A549 treated with AZD2906 at 1 μM for 4 hours (cell line): ENCODE measurements at places on chromosomes 2 and 18. TPM values are rescaled to one million over a fixed set of nuclear protein-coding genes. Genes with fewer than 3 reads are reported as not detected.

Gene SKA1
- total RNA-seq: 10.0 to 14.8 TPM (median 10.6 TPM) in 5 replicates

Gene CDCA7
- total RNA-seq: 38.4 to 45.7 TPM (median 44.2 TPM) in 5 replicates

Gene GKN2
- total RNA-seq: 1.9 to 3.2 TPM (median 2.5 TPM) in 5 replicates

Gene CDK5R2
- 4.6 to 8.8 TPM (median 7.0 TPM) in 5 replicates for total RNA-seq

Gene ATP9B
- total RNA-seq: 13.3 to 15.8 TPM (median 15.5 TPM) in 5 replicates

Gene CYRIA
- 0.38 to 0.72 TPM (median 0.52 TPM) in 5 replicates for total RNA-seq

Gene IL36B
- total RNA-seq: 0.11 to 0.14 TPM in 2 of 5 replicates, not detected in the others

Gene SIGLEC15
- 0.03 to 0.06 TPM in 2 of 5 replicates, not detected in the others for total RNA-seq

Gene CAPN14
- 0.01 to 0.04 TPM (median 0.03 TPM) in 5 replicates for total RNA-seq

Gene AOX1
- 4.6 to 8.3 TPM (median 5.3 TPM) in 5 replicates for total RNA-seq

Gene ZNF385B
- total RNA-seq: 0.07 to 0.21 TPM (median 0.13 TPM) in 4 of 5 replicates, not detected in the other

Gene IL1RN
- 0.16 to 0.37 TPM (median 0.33 TPM) in 5 replicates for total RNA-seq

Gene WNT6
- total RNA-seq: 0.17 to 0.27 TPM (median 0.25 TPM) in 5 replicates

Gene IL18RAP
- total RNA-seq: 0.03 to 0.25 TPM (median 0.09 TPM) in 4 of 5 replicates, not detected in the other

Gene CPO
- total RNA-seq: 0.05 to 0.11 TPM (median 0.09 TPM) in 4 of 5 replicates, not detected in the other

Gene SIX3
- total RNA-seq: 2.7 to 4.3 TPM (median 3.7 TPM) in 5 replicates

Gene TANK
- total RNA-seq: 26.7 to 45.9 TPM (median 30.2 TPM) in 5 replicates

Gene IL1R1
- 40.1 to 55.7 TPM (median 47.1 TPM) in 5 replicates for total RNA-seq

Gene CHST9
- 0.01 to 0.02 TPM in 2 of 5 replicates, not detected in the others for total RNA-seq

Gene DOK6
- total RNA-seq: not detected in 5 replicates

Gene ELOA2
- total RNA-seq: not detected in 5 replicates

Gene CIB4
- total RNA-seq: 0.17 to 0.19 TPM in 2 of 5 replicates, not detected in the others

Gene TTN
- under 0.01 to 0.05 TPM (median 0.01 TPM) in 5 replicates for total RNA-seq

Gene NEU2
- total RNA-seq: not detected in 5 replicates

Gene LRRTM1
- total RNA-seq: not detected in 5 replicates

Gene ECEL1
- total RNA-seq: 0.15 to 0.25 TPM (median 0.23 TPM) in 5 replicates

Gene POTEF
- total RNA-seq: not detected in 5 replicates

Gene CDH2
- 35.6 to 54.6 TPM (median 43.0 TPM) in 5 replicates for total RNA-seq

Gene CYTIP
- 0.05 to 0.10 TPM (median 0.08 TPM) in 3 of 5 replicates, not detected in the others for total RNA-seq

Gene GPR75
- 1.2 to 2.0 TPM (median 1.6 TPM) in 5 replicates for total RNA-seq

Gene TXNDC2
- 0.06 to 0.41 TPM (median 0.08 TPM) in 5 replicates for total RNA-seq

Gene BIN1
- total RNA-seq: 31.2 to 35.4 TPM (median 33.6 TPM) in 5 replicates

Gene AGXT
- not detected in 5 replicates for total RNA-seq

Gene CABYR
- total RNA-seq: 13.5 to 19.7 TPM (median 14.1 TPM) in 5 replicates

Gene LYPD6
- total RNA-seq: 0.04 to 0.08 TPM (median 0.07 TPM) in 5 replicates

Gene MMADHC
- 79.8 to 102 TPM (median 80.6 TPM) in 5 replicates for total RNA-seq

Gene DRC1
- 0.11 to 0.35 TPM (median 0.29 TPM) in 5 replicates for total RNA-seq

Gene HTR2B
- total RNA-seq: 0.03 TPM in 2 of 5 replicates, not detected in the others

Gene CROCC2
- not detected in 5 replicates for total RNA-seq

Gene SATB2
- 2.7 to 3.2 TPM (median 3.0 TPM) in 5 replicates for total RNA-seq

Gene GTF2A1L
- total RNA-seq: not detected in 5 replicates

Gene SERPINB13
- not detected in 5 replicates for total RNA-seq
